ENCODE measurements at places on chromosomes 12 and 14.

DNA sequence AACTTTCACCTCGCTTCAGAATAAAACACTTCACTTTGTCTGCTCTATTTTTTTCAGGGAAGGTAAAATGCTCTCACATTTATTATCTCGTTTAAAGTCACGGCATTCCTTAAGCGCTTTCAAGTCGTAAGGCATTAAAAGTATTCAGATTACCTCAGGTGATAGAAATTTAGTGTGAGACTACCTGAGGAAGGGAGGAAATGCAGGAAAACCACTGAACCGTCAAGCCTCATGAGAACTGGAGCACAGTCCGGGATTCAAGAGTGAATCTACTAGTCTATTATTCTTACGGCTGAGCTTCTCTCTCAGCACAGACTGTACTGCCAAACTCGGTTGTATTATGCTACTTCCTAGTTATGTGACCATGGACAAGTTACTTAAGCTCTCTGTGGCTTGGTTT lies 8.3 kb upstream of the PPFIBP1 start:
- no peak for DNase-seq

GRCh38 chr14:89406941-89407340 lies 10.1 kb downstream of the FOXN3 start:
- DNase-seq, result no peak

GRCh38 chr14:37329189-37330001 lies 131.7 kb downstream of the MIPOL1 start:
- DNase-seq, result peak; percentile 36

DNA sequence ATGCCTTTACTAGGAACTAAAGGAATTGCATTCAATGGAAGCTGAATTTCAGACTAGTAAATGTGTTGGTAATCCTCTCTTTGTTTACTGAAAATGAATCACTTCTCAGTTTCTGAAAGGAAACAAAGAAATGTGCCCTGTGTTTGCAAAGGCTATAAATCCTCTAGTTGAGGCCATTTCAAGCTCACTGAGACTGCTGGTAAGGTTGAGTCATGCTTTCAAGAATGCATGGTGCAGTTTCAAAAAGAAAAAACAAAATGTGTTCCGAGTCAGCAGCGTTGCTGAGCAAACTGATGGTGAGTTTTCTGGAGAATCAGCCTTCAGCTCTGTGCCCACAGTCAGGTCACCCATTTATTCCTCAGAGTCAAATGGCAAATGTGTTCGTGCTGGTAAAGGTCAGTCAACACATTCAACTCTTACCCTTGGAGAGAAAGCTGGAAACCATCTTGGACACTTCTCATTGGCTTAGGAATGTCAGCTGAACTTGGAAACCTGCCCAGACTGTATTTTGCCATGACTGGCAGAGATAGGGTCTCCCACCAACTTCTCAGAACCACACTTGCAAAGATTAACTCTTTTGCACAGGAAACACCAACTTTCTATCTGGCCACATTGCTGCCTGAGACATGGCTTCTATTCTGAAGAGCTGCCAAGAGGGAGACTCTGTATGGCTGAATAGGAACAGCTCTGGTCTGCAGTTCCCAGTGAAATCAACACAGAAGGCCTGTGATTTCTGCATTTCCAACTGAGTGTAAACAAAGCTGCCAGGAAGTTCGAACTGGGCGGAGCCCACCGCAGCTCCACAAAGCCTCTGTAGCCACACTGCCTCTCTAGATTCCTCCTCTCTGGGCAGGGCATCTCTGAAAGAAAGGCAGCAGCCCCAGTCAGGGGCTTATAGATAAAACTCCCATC lies 484.4 kb downstream of the ATP23 start:
- DNase-seq, result peak; percentile 92

GRCh38 chr12:124893792-124894516 lies 20.5 kb downstream of the UBC start:
- no peak for DNase-seq

GRCh38 chr12:7114851-7115250 lies 5.8 kb upstream of the C1RL start:
- no peak for DNase-seq

- DNase-seq, result no peak
Measured at GRCh38 chr12:92810370-92810769, 107.6 kb downstream of the PLEKHG7 start.

DNA sequence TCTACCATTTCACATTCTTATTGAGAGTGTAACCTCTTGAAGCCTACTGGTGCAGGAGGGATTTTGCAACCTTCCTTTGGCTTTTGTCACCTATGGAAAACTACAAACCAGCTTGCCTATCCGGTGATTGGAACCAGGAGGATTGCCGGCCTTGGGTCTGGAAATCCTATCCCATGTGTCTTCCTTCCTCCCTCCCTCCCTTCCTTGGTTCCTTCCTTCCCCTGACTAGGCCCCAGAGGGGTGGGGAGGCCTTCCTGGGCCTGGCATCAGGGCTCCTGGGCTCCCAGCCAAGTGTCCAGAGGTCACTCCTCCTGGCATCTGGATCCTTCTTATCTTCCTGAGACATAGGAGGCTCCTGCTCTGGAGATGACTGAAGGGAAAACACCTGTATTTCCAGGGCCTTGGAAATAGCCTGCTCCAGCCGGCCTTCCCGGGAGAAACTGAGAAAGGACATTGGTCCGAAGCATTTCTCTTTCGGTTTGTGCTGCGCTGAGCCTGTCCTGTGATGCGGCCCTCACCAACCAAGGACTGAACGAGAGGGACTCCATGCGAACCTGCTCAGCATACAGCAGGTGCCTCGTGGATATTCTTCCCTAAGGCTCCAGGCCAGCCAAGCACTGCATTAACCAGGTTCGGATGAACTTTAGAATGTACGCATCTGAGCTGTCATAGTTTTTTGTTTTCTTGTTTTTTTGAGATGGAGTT lies 43.4 kb downstream of the PSMA6 start:
- DNase-seq, result no peak

- no peak for DNase-seq
Measured at GRCh38 chr14:103641161-103641560, 12.2 kb downstream of the KLC1 start.

DNA sequence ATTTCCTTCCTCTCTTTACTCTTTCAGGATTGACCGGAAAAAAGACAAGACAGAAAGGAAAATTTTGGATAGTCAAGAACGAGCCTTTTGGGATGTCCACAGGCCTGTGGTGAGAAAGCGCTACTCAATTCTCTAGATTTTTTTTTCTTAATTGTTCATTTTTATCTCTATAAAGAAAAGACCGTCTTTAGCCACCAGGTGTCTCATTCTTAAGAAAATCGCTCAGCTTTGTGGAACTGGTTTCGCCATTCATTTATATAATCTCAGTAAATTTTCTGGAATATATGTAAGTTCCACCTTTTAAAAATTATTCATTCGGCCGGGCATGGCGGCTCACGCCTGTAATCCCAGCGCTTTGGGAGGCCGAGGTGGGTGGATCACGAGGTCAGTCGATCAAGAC lies 421.1 kb downstream of the DPF3 start:
- DNase-seq, result no peak

GRCh38 chr14:101620821-101621785 lies 59.8 kb downstream of the DIO3 start:
- DNase-seq, result no peak

DNA sequence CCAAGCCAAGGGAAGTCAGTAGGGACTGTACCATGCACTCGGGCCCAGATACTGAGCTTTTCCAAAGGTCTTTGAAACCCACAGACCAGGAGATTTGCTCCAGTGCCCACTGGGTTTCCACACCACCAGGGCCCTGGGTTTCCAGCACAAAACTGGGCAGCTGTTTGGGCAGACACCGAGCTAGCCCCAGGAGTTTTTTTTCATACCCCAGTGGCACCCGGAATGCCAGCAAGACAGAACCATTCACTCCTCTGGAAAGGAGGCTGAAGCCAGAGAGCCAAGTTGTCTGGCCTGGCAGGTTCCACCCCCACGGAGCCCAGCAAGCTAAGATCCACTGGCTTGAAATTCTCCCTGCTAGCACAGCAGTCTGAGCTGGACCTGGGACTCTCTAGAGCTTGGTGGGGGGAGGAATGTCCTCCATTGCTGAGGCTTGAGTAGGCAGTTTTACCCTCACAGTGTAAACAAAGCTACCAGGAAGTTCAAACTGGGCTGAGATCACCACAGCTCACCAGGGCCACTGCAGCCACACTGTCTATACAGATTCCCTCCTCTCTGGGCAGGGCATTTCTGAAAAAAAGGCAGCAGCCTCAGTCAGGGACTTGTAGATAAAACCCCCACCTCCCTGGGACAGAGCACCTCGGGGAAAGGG lies 793.7 kb downstream of the RPS29 start:
- no peak for DNase-seq

DNA sequence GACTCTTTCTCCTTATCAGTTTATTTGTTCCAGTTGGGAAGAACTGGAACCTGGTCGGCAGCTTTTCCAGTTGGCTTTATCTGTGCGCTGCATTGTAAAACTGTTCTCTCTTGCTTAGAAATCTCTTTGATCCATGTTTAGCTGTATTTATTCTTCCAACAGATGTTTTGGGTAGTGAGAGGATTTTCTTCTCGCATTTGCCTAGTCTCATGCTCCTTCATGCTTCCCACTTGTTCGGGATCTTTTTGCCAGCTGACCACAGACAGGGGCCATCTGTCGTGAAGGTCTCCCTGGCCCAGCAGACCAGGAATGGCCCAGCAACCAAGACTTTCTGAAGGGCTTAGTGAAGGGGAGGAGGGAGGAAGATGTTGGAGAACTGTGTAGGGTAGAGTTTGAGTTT lies 21.6 kb downstream of the NTF3 start:
- DNase-seq, result no peak

GRCh38 chr12:18782827-18783226 lies 44.9 kb downstream of the CAPZA3 start:
- DNase-seq, result no peak

DNA sequence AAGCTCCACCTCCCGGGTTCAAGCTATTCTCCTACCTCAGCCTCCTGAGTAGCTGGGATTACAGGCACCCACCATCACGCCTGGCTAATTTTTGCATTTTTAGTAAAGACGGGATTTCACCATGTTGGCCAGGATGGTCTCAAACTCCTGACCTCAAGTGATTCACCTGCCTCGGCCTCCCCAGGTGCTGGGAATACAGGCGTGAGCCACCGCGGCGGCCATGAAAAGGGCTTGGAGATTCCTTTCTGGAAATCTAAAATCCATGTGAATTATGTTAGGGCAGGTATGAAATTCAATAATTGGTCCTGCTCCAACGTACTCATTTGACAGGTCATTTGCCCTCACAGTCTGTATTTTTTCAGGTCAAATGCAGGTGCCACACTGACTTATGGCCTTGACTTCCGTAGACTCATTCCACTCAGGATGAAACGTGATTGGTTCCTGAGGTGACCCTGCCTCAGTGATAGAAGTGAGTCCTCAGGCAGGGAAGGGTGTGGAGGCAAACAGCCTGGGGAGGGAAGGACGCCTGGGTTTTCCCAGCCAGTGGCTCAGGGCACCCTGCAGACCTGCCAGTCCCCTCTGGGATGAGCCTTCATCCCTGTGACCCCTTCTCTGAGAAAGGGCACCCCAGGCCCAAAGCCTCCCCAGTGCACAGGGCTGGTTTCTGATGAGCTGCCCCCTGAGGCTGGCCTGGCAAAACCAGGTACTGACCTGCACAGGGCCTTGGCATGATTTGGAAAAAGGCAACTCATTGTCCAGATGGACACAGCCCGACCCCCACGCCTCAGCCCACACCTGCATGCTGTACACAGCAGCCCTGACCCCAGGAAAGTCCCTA lies 48.7 kb downstream of the PSMA6 start:
- peak; percentile 29 for DNase-seq

DNA sequence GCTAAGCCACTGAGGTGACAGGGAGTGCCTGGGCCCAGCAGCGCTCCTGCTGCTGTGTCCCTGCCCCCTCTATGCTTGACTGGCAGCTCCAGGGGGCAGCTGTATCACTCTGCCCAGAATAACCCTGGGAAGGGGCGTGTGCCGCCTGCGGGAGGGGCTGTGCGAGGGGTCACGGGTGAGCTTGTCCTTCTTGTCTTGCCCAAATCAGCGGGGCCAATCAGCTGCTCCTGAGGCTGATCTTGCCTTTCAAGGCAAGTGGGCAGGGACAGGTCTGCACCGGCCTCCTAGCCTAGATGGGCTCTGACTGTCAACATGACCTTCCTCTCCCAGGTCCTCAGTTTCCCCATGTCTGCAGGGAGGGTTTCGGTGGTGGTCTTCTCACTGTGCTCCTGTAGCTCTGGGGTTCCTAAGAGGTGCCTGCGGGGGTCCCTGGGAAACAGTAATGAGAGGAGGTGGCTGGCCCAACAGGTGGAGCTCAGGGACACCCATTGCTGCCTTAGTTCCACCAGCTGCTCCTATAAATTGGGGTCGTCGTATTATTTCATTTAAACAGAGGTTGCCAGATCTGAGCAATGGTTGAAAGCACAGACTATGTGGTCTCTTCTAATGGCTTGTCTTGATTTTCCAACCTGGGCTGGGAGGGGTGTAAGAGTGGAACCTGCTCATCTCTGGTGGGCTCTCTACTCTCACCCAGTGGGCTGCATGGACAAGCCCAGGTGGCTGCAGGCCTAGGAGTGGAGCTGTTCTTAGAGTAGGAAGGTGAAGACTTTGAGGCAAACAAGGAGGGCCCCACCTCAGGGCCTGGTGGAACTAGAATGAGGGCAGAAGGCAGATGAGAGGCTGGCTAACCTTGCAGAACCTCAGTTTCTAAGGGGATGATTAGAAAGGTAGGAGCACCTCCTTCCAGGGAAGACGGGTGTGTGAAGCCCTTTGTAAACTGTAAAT lies 11.7 kb downstream of the RTL1 start:
- no peak for DNase-seq

DNA sequence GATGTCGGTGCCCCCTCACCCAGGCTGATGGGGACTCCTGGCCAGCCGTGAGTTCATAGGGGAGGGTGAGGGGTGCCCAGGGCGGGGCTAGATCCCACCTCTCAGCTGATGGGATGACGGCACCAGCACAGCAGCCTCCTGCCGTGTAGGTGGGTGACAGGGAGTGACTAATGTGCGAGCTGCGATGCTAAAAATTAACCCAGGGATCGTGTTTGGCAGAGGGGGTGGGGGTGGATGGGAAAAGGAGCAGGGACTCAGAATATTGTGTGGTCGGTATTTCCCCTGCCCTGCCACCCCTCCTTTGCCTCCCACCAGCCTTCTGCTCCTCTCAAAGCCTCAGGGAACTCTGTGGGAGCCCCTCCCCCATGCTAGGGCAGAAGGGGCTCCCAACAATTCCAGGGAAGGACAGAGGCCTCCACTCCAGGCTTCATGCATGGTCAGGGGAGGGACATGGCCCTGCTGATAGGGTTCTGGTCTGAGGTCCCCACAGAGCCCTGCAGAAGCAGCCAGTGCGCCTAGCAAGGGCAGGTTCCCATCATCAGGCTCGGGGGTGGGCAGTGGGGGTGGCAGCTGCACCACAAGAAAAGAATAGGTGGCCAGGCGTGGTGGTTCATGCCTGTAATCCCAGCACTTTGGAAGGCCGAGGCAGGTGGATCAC lies 12.5 kb downstream of the TAMALIN start:
- no peak for DNase-seq

Measured in dermis microvascular lymphatic vessel endothelial cell (primary cell).